Inflammatory macrophage (primary cell): ENCODE measurements at places on chromosomes 1 and 21.

DNA sequence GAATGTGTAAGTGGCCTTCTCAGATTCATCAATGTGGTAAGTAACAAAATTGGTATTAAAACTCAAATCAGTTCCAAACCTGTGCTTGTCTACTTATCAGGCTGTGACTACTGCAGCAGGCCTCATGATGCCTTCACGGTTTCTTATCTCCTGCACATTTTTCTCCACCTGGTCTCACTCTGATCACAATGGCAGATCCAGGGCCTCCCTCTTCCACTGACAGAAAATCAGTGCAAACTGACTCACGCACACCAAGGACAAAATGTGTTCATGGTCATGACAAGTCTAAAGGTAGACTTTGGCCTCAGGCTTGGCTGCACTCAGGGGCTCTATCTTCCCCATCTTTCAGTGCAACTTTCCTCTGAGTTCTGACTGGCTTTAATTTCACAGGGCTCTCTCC lies 56.7 kb upstream of the ATP1A1 start:
- no peak for DNase-seq

DNA sequence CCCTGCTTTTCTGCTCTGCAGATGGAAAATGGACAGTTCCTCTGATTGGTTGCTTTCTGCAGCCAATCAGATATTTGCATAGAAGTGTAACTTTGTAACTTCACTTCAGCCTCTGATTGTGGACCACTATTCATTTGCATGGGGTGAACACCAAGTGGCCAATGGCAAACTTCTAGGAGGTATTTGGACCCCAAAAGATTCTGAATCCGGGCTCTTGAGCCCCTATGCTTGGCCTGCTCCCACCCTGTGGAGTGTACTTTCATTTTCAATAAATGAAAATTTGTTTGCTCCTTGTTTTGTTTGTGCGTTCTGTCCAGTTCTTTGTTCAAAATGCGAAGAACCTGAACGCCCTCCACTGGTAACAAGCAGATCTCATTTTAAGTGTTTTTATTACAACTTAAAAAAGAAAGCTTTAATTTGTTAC lies 6.4 kb upstream of the GSTM4 start:
- DNase-seq = peak; percentile 28

DNA sequence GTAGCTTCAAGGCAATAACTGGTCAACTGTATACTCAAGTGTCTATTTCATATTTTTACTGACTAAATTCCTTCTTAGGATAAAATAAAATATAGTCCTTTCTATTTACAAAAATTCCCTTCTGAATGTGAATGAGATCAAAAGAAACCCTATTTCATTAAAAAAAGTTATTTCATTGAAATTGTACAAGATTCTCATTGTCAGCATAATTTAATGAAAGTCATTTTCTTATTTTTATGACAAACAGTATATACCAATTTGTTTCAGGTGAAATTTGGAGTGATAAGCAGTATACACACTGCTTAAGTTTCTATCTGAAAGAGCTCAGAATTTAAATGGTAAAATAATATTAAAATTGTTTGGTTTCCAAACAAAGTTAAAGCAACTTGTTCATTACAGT lies 269.2 kb downstream of the USH2A start:
- DNase-seq = no peak

DNA sequence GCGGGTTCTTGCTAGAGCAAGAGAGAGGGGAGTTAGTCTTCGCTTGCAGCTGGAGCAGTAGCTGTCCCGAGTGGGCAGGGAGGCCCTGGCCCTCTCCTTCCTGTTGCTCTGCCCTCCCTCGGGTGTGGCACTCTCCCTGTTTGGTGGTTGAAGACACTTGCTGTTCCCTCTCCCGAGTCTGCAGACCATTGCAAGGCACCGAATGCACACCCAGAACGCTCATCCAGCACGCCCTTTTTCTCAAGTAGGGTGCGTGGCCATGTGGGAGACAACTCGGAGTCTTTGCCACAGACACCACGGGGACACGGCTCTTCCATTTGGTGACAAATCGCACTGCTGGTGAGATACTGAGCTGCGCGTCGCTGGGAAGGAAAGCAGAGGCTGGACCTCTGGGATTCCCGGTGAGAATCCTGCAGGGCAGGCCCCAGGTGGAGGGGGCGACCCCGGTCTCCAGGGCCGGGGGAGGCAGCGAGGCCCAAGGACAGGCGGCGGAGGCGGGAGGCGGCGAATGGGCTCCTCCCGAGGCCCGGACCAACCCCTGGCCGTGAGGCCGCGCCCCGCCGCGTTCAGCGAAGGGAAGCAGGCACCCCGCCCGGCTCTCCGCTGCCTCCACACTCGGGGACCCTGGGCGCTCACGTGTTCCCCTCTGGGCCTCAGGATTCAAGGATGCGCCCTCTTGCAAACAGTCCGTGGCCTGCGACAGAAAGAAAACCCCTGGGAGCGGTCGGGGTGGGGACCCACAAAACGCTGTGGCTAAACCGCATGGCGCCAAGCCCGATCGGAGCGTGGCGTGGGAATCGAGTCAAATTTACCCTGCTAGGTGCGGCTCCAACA lies 10.4 kb upstream of the TMEM200B start:
- DNase-seq = no peak

DNA sequence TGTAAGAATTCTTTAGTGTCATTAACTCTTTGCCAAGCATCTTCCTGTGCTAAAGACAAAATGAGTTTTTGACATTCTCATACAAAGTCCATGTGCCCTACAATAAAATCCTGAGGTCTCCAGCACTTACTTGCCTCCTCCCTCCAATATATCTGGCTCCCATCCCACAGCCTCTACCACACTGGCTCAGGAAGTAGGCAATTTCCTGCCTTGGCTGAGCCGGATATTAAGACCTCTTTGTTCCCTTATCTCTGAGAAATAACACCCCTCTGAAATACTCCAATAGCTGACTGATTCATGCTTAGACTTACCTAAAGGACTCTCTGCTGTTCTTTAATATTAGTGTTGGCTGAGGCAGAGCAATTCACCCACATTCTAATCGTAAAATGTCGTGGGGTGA lies 37.6 kb upstream of the GORAB start:
- DNase-seq = no peak

DNA sequence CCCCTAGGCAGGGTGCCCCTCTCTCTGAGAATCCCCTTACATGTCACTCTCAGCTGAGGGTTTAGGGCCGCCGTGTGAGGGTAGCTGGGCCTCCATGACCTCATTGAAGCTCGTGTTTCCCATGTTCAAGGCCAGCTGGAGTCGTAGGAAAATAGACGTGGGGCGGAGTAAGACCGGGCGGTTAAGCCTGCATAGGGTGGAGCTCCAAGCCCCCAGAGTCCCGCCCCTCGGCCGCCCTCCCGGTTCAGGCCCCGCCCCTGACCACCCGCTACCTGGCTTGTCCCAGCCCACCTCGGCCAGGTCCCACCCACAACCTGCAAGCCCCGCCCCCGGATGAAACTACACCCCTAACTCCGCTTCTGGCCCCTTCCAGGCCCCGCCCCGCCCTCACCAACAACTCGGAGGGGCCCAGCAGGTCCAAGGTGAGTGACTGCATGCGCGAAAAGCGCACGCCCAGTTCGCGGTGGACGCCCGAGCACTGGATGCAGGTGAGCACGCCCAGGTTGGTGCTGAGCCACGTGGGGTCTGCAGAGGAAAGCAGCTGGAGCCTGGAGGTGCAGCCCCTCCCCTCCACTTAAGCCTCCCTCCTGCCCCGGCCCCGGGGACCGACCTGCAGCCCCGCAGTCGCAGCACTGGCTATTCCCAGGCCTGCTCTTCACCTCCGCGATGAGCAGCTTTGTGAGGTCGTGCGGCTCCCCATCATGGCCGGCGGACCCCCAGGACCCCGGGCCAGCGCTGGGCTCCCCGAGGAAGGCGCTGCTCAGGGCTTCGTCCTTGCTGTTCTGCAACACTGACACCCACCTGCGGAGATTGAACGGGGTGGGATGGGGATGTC lies 12.2 kb upstream of the TCEA3 start:
- no peak for DNase-seq

DNA sequence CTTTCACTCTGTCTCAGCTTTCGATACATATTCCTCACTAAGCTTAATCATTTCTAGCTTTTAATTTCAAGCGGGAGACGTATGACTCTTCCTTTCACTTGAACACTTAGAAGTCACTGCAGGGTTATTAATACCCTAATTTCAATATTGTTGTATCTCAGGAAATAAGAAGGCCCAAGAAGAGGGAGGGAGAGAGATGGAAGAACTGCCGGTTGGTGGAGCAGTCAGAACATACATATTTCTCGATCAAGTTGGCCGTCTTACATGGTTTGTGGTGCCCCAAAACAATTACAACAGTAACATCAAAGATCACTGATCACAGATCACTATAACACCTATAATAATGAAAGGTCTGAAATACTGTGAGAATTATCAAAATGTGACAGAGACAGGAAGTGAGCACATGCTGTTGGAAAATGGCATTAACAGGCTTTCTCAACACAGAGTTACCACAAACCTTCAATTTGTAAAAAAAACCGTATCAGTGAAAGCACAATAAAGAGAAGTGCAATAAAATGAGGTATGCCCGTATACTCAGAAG lies 145.4 kb upstream of the HP1BP3 start:
- peak; percentile 20 for DNase-seq

- DNase-seq = no peak
Measured at GRCh38 chr1:226682871-226683814, 55.9 kb downstream of the ITPKB start.

DNA sequence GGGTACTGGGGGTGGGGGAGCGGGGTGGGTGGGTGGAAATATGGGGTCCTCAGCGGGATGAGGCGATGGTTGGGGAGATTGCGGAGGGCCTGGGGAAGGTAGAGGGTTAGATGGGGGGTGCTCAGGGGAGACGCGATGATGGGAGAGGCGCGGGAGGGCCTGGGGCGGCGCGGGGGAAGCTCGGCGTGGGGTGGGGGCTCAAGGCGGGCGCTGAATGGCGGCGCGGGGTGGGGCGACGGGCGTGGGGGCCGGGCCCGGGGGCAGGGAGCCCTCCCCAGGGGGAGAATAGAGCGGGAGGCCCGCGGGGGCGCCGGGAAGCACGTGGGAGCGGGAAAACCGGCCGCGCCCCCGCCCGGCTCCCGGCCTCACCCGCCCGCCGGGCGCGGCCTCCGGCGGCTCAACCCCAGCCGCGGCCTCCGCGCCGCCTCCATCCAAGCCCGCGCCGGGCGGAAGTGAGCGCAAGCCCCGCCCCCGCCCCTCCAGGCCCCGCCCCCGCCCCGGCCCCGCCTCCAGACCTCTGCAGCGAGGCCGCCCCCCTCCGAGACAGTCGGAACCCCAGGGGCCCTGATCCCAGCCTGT lies at the start of gene FAAP20:
TSS of gene FAAP20 (minus strand) at position 454 of the 579 bp plus-strand sequence. CDS start at position 431, 23 bp downstream.
- DNase-seq = peak; percentile 61

DNA sequence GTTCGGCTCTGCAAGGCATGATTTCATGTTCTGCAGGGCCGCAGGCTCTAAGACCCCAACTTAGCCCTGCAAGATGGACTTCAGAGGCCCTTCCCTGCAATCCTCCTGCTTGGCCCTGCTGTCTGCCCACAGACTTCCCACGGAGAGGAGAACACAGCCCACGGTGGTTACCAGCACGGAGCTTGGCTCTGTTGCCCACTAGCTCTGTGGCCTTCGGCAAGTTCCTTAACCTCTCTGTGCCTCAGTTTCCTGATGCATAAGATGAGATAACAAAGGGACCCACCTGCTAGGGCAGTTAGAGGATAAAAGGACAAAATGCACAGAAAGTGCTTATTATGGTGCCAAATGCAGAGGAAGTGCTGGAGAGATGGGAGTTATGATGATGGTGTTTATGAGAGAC lies 200.4 kb downstream of the HUNK start:
- DNase-seq = no peak

DNA sequence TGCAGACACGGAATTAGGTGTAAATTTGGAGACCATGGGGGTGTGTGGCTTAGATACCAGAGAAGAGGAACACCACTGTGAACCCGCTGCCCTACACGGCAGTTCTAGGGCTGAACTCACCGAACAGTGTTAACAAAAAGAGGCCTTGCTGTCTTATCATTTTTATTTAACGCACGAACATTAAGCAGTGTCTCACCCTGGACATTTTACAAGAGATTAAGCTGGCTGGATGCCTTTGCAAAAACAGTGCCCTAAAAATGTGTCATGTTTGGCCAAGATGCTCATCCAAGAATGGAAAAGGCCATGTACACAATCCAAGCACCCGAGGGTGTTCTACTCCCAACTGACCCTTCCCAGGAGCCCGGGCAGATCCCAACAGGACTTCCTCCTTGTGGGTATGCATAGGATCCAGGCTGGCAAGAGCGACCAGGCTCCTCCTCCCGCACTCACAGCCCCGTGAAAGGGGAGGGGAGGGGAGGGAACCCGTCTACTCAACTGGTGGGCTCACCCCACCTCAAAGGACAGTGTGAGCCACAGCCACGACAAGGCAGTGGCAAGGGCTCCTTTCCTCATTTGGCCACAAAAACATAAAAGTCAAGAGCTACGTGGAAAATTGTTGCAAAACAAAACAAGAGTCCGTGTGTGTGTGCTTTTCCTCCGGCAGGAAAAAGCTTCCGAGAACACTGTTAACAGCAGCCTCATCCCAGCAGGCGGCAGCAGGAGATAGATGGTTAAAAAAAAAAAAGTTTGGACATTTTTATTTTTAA lies 20.3 kb downstream of the C2CD2 start:
- DNase-seq = peak; percentile 26

GRCh38 chr1:21814981-21815582 lies 3.0 kb downstream of the LDLRAD2 start:
- DNase-seq = no peak
